ENCODE measurements at places on chromosomes 13 and 19.

GRCh38 chr19:20928371-20928770 lies 5.3 kb downstream of the ZNF85 start:
- no peak for DNase-seq

GRCh38 chr19:16497042-16497441 lies 848 bp downstream of the C19orf44 start:
- DNase-seq: no peak

- peak; percentile 55 for DNase-seq
These were observed 39.1 kb downstream of the PCDH8 start for GRCh38 chr13:52809310-52809769.

DNA sequence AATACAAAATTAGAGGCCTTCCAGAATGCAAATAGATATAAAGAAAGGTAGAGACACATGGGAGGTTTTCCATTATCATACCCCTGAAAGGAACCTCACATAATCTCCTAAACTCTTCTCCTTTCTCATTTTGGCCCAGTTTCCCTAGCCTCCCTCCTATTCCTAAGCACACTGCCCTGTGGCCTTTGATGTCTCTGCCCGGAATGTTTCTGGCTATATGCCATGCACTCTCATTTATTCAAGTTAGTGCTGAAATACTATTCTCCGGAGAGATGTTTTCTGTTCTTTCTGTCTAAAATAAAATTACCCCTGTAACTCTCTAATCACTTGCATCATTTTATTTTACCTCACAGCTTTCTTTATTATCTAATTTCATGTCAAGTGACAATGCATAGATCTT lies 1287.7 kb downstream of the SLITRK5 start:
- no peak for DNase-seq

DNA sequence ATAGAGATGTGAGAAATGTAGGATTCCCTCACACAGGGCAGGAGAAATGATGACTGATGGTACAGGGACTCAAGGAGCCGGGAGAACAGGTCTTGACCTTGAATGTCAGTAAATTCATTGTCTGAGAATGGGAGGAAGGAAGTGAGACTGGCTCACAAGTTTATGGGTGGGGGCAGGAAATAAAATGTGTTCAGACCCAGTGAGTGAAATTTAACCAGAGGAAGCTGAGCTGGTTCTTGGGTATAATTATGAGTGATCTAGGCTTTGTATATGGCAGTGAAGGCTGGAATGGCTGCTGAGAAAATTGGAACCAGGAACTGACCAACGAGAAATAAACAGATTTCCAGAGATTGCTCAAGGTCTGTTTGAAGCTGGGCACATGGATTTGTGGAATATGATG lies 6.3 kb upstream of the IGSF23 start:
- no peak for DNase-seq

DNA sequence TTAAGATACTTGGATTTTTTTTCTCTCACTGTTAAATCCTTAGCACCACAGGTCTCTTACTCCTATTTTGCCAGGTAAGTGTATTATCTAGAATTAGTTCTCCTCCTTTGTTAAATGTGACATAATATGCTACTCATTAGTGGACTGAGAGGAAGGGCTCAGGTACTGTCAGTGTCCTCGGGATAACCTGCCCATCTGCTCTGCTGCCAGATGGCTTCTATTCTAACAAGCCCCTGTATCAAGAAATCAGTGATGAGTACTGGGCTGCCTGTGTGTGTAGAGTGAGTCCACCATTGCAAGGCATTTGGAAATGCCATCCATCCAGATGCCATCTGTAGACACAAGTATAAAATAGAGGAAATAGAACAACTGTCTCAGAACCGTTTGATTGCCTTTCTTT lies 209.6 kb downstream of the ATP8A2 start:
- no peak for DNase-seq

GRCh38 chr19:38081547-38082255 lies 142.3 kb downstream of the DPF1 start:
- no peak for DNase-seq

DNA sequence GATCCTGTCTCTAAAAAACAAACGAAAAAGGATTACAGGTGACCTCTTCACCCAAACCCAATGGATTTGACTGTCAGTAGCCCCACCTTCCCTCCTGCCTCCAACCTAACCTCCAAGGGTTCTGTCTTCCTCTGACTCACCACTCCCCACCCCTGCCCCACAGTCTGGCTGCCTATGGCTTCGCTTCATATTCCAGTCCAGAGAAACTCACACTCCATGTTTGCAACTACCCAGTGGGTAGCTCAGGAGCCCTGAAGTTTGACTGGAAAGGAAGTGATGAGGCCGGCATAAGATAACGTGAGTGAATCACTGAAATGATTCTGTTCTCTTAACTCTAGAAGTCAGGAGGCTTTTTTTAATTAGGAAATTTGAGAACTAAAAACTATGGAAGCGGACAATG lies 303.9 kb downstream of the FOXO1 start:
- no peak for DNase-seq

DNA sequence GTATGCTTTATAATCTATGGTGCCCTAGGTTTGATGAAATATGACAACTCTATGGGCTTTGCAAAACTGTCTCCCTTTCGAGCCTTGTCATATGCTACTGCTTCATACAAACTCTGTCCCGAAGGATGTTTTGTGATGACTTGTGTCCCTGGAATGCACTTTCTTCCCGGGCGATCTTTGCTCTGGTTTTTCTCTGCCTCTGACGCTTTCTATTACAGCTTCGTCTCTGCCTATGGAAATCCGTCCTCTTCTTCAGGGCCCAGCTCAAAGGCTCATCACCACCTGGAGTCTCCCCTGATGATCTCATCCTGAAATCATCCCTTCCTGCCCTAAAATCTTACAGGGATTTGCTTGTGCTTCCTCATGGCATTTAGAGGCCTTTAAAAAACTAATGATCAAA lies 191.5 kb upstream of the KL start:
- no peak for DNase-seq

DNA sequence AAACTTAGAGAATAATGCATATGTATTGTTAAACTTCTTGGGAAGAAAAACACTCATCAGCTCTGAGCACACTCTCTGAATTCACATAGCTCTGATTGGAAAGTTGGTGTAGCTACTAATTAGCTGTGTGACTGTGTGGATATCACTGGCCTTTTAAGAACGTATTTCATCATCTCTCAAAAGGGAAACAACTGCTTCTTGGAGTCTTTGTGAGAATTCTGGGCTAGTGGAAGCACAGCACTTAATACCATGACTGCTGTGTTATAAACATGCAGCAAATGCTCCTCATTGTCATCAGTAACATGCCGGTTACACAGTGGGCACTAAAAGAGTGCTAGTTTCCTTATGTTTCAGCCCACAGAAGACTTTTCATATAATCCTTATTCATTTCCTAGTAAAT lies 220.9 kb upstream of the CSNK1A1L start:
- no peak for DNase-seq

DNA sequence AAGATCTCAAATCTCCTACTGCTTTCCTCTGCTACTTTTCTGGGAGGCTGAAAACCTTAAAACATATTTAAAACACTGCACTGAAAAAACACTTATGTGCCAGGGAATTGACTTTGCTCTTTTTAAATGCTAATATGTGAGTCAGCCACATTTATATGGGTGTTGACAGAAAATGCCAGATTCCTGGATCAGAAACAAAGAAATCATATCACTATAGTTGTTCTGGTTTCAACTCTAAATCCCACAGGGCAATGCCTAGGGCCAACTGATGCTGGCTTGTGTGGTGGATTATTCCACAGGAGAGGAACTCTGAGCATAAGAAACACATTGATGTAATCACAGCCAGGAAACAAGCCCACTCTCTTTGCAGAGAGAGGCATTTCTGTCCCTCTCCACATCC lies 1439.0 kb upstream of the SPRY2 start:
- no peak for DNase-seq

- DNase-seq: no peak
These were observed 39.8 kb upstream of the SLC15A1 start for GRCh38 chr13:98792321-98792720.

- DNase-seq: no peak
These were observed 866.3 kb upstream of the SPRY2 start for GRCh38 chr13:81207231-81207630.

DNA sequence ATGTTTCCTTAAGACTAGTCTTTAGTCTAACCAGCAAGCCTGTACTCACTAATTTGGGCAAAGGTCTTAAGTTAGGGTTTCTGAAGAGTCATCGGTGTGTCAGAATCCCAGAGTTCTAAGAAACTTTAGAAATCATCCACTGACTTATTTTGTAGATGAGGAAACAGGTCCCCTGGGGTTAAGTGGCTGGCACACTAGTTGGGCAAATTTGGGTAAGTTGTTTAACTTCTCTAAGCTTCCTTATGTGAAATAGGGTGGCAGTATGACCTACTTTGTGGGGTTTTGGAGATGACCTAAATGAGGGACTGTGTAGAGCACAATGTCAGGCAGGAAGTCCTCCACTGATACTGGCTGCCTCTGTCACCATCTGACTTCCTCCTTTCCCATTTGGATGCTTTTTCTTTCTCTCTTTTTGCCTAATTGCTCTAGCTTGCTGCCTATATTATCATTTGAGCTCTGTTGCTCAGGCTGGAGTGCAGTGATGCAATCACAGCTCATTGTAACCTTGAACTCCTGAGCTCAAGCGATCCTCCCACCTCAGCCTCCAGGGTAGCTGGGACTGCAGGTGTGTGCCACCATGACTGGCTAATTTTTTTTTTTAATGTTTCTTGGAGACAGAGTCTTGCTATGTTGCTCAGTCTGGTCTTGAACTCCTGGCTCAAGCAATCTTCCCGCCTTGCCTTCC lies 2.3 kb downstream of the ADGRE3 start:
- no peak for DNase-seq

GRCh38 chr13:44768775-44769581 lies 192.8 kb upstream of the TSC22D1 start:
- no peak for DNase-seq

DNA sequence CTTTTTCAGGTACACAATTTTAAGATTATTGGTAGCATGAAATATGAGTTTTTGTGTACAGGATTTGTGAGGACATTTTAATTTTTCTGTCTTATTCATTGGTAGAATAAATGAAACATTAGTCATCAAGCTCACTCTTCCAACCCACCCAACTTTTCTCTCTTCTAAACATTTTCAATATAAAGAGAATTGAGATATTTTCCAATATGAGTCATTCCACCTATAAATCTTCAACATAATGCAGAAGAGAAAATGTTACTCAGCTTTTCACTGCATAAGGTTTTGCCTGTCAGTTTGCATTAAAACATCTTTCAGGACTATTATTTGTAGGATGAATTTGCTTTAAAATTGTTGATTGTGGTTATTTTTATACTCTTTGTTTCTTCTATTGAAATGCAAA lies 330.7 kb downstream of the PCDH20 start:
- DNase-seq: no peak

- DNase-seq: no peak
These were observed 6.6 kb downstream of the MAG start for GRCh38 chr19:35298561-35298972.

DNA sequence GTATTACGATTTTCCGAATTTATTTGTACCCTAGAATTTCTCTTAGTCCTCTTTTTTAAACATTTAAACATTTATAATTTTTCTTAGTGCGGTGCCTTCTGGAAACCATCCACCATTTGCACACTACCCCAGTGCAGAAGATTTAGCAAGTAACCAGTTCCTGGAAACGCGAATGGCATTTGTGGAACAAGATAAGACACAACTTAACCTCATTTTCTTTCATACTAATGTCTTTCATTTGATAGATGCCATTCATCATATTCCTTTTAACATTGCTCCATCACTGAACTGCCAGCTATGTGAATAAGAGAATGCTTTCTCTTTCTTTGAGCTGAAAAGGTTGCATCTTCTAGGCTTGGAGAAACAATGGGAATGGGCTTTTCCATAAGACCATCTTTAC lies 6.8 kb downstream of the FRY start:
- no peak for DNase-seq

- DNase-seq: no peak
These were observed 24.2 kb downstream of the ZNF607 start for GRCh38 chr19:37695144-37695899.

GRCh38 chr19:12478234-12478941 lies 6.2 kb downstream of the ZNF709 start:
- DNase-seq: no peak

DNA sequence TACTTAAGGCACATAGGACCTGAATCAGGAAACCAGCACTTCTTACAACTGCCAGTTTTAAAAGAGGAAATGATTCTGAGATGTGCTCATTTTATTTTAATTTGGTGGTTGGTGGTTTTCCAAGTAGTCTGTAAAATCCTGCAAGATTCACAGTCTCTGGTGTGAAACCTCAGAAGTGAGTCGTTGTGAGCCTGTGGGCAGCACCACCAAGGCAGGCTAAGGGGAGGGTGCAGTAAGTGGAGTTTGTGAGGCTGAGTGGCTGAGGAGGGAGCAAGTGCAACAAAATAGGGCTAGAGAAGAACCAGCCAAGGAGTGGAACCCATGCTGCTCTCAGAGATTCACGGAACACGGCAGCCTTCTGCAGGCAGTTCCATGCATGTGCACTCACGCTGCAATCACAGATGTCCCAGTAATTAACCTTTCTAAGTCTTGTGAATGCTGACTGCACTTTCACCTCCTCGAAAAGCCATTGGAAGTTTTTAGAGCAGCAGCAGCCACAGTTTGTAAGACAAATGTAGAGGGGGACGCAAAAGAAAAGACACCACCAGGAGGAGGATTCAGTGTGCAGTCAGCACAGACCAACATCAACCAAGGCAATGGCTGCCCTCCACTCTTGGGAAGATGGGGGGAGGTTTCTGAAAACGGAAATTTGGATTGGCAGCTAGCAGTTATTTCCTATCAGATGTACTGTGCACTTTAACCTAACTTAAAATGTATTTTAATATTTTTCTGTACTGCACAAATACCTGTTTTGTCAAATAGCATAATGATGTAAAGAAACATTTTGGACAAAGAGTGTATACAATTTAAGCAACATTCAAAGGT lies 44.9 kb downstream of the ESD start:
- no peak for DNase-seq

DNA sequence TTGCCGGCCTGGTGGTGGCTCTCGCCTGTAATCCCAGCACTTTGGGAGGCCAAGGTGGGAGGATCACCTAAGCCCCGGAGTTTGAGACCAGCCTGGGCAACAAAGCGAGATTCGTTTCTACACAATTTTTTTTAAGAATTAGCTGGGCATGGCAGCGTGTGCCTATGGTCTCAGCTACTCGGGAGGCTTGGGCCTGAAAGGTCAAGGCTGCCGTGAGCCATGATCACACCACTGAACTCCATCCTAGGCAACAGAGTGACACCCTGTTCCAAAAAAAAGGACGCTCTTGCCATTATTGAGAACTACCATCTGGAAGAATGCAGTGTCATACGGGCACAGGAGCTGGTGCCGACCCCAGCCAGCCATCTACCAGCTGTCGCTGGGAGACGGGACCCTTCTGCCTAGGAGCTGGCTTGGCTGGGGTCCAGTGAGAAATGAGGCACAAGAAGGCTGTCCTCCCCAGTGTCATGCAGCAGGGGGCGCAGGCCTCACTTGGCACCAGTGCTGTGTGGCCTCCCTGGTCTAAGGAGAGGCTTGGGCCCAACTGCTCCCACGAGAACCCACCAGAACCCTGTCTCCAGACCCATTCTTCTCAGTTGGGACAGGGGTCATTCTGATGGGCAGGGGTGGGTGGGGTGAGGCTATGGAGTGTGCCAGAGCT lies 12.2 kb upstream of the RELB start:
- peak; percentile 75 for DNase-seq

GRCh38 chr13:111469916-111470506 lies 149.6 kb downstream of the TEX29 start:
- no peak for DNase-seq

GRCh38 chr13:45133396-45134118 lies 13.2 kb downstream of the GTF2F2 start:
- DNase-seq: no peak
